NCI-H1105 (cell line): ENCODE measurements at places on chromosomes 5 and 9.

DNA sequence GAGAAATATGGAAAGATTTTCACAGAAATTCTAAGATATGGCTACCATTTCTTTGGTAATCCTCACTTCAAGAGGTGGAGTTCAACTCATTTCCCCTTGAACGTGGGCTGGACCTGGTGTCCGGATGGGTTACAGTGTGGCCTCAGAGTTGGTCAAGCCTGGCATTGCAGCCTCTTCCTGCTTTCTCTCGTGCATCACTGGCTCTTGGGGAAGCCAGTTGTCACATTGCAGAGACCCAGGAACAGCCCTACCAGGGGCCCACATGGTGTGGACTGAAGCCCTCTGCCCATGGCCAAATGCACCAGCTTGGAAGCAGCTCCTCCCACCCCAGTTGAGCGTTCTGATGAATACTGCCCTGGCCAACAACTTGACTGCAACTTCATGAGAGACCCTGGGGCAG lies 47.7 kb upstream of the FCN1 start:
- no peak for DNase-seq

- no peak for DNase-seq
Observed at GRCh38 chr5:41575110-41575779, 64.8 kb upstream of the PLCXD3 start.

- no peak for DNase-seq
Observed at GRCh38 chr9:117418111-117418510, 3.3 kb upstream of the ASTN2 start.

DNA sequence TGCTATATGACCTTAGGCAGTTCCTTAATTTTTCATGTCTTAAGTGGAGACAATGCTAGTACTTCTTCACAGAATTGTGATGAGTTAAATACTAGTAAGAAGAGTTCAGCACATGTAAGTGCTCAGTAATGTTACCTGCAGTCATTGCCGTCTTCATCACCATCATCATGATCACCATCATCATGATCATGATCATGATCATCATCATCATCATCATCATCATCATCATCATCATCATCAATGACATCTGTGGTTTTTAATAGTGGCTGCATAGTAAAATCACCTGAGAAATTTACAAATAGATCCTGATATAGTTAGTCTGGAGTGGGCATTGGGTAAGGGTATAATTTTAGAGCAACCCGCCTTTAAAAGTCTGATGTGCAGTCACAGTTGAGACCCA lies 14.7 kb upstream of the PALM2AKAP2 start:
- DNase-seq = no peak

DNA sequence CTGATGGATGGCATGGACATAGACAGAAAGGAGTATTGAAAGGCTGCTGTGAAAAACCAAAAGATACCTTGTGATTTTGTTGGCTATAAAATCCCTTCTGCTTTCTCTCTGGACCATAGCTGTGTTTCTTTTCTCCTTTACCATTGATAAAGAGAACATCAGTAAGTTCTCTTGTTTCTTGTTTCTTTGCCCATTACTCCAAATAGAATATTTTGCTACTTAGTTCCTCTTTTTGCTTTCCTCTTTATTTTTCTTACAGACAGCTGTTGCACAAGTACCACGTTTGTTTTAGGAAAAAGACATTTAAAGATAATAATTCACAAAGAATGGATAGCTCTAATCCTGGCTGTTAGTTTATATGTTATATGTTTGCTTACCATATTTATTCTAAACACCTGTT lies 1129.2 kb downstream of the DTWD2 start:
- no peak for DNase-seq

DNA sequence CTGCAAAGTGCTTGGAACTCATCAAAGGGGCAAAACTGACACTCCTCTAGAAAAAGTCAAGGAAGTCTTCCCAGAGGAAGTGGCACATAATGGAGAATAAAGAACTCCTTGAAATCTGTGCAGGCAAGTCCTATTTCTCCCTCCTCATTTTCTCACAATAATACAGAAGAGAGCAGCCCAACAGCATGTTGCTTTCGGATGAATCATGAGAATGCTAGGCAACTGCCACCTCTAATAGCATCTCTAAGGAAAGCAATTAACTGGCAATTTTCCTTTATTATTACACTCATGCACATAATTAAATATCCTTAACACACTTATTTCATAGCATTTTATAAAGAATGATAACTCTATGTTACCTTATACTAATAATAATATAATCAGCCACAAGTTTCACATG lies 122.2 kb upstream of the PTGER4 start:
- DNase-seq = no peak

DNA sequence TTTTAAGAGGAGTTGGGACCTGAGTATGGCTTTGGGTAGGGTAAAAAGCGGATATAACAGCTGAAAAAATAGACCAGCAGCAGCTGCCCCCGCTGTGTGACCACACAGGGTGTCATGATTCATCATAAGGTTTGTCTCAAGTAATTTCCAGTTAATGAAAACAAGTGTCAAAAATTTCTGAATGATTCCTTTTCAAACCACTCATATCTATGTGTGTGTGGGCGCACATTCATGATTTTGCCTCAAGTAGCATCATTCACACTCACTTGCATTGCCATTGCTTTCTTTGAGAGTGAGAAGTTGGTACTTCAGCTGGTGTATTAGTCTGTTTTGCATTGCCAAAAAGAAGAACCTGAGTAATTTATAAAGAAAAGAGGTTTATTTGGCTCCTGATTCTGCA lies 12.1 kb upstream of the TNFAIP8 start:
- no peak for DNase-seq

DNA sequence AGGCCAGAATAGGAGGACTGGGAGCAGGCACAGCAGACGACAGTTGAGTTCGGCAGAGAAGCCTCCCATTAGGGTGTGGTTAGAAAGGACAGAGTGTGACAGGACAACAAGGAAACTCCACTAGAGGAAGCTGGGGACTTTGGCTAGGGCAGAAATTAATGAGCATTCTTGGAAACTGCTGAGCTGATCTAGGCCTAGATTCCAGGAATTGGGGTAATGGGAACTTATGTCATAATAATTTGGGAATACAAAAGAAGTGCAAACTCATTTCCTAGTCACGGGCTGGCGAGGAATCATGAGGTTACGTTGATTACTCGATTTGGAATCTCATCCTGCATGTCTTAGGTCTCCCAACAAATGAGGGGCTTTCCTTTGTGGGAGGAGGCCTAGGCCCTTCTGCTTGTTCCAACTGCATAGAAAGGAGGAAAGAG lies 144.6 kb upstream of the RPS23 start:
- DNase-seq = no peak

GRCh38 chr5:157801-158200 lies 33.5 kb upstream of the LRRC14B start:
- no peak for DNase-seq

GRCh38 chr9:77464661-77465060 lies 183.5 kb downstream of the GNA14 start:
- DNase-seq = no peak

GRCh38 chr9:113632776-113633590 lies 169.5 kb downstream of the RGS3 start:
- no peak for DNase-seq

GRCh38 chr5:36285837-36286615 lies 15.7 kb downstream of the RANBP3L start:
- no peak for DNase-seq

DNA sequence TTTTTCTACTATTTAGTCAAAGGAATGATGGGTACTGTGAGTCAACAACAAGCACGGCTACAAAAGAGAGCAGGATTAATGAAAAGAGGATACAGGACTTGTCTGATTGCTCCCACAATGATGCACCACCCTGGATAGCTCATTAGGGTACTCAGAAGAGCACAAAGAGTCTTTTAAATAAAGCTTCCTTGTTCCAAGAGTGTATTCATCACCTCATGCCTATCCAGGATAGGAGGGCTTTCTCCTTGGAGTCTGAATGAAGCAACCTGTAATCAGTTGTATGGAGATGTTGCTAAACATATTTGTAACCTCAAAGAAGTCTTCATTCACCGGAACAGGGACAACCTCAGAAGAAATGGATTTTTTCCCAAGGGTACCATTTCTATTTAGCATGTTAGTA lies 219.5 kb upstream of the TMEM161B start:
- no peak for DNase-seq

DNA sequence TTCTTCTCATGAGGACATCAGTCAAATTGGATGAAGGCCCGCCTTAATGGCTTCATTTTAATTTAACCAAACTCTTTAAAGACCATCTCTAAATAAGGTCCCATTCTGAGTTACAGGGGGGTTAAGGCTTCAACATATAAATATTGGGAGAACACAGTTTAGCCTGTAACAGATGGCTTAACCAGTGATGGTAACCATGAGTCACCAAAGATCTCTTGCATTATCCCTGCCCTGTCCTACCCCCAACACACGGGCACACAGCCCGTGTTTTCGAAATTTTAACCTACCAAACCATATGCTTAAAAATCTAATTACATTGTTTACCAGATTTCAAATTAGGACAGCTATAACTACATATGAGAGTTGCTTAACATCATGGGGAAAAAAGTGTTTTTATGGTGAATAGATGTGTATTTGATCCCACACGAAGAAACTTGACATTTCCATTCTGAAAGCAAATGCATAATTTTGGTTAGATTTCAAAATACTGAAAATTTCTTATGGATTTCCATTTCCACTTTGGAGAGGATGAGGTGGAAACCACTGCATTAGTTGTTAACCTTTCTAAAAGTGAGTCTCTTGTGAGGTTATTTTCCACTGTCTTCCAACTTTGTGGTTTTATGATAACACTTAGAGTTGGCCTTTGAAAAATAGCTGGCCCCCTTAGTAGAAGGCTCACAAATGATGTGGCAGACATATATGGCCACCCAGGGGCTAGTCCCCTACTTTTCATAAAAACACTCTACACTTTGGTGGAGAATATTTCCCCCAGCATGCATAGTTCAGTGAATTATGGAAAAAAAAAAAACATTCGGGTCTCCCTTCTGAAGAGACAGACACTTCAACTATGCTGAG lies 849.3 kb downstream of the TLE1 start:
- DNase-seq = no peak

DNA sequence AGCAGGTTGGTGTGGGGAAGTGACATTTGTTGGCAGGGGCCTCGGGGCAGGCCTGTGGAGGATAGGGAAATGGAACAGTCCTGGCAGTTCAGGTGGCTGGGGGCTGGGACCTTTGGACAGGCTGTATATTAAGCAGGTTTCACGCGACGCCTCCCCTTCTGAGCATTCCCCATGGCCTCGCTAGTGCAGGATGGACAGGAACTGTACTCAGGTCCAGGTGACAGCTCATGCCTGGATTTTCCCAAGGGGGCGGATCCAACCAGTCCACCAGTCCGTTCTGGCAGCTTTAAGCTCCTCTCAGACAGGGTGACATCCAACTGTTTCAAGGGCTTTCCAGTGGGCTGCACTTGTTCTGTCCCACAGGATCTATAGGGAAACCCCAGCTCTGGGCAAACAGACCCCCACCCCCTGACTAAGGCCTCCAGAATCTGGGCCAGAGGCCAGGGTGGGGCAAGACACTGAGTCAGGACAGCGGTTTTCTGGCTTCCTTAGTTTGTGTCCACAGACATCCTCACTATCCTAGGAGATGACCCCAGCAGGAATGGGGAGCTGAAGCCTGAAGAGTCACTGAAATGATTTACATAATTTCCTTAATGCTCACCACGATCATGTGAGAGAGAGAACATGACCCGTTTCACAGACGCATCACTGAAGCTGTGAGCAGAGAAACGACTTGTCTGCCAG lies 20.9 kb downstream of the CSF2 start:
- DNase-seq = no peak

- DNase-seq = peak; percentile 43
Observed at GRCh38 chr9:32581512-32582143, 8.7 kb upstream of the NDUFB6 start.

DNA sequence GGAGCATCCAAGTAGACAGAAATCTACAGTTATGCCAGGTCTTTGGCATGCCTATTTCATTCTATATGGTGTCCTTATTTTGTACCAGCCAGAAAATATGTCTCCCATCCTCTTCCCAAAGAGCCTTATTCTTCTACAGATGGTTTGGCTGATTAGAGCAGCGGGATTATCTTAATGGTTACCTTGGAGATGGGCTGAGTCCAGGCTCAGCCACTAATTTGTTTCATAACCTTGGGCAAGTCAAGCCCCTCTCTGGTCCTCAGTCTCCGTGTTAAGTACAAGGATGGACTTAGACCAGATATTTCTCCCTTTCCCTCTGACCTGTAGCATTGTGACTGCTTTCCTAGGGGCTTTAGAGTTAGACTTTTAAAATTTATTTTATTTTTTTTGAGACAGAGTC lies 11.1 kb upstream of the GLE1 start:
- DNase-seq = no peak

DNA sequence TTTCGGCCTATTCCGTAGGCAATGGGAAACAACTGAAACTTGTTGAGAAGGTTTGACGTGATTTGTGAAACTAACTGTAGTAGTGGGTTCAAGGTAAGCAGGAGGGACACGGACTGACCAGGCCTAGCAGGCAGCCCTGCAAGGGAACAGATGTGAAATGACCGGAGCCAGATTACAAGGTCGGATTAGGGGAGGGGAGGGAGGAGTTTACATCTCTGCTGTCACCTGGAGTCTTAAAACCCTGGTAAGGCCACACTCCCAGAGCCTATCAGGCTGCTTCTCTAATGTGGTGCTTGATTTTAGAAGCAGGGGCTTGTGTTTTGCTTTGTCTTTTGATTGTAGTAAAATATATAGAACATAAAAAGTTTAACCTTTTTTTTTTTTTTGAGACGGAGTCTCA lies 3.5 kb upstream of the SPTAN1 start:
- DNase-seq = no peak

- DNase-seq = no peak
Observed at GRCh38 chr9:4854265-4854590, 61.5 kb downstream of the RCL1 start.

DNA sequence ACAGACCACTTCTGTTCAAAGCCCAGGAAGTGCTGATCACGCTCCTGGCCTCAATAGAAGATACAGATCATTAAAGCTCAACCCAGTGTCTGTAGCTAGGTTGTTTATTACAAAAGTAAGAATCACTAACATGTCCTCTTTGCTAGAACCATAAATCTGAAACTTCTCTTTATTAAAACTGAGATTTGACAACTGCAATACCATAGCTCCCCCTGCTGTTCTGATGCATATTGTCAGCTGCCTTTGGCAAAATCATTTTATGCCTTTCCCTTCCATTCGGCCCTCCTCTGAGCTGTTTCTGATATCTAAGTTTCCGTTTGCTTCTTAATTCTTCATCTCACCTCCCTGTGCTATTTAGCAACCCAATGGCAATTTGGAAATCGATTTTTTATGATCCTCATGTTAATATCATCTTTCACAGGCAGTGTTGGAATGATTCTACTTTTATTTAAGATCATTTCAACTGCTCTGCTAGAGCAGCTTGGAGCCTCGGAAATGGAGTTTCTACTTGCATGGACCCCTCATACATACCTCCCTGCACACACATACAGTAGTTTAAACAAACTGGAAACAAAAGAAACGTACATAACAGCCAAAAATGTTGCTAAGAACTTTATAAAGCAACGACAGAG lies 998.8 kb downstream of the MAT2B start:
- DNase-seq = no peak

- no peak for DNase-seq
Observed at GRCh38 chr5:1208743-1209488, 7.5 kb downstream of the SLC6A19 start.

DNA sequence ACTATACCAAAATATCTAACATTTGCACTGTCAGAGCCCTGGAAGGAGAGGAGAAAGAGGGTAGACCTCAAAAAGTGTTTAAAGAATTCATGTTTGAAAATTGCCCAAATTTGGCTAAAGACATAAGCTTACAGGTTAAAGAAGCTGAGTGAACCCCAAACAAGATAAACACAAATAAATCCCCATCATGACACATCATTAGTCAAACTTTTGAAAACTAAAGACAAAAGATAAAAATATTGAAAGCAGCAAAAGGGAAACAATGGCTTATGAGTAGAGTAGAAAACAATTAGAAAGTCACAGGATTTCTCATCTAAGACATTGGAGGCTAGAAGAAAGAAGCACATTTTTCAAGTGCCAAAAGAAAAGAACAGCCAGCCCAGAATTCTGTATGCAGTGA lies 6.1 kb upstream of the UBLCP1 start:
- DNase-seq = no peak
